Sigmoid colon (tissue), 7 donors: ENCODE measurements at places on chromosomes 12 and 14. TPM values are rescaled to one million over a fixed set of nuclear protein-coding genes. Genes with fewer than 3 reads are reported as not detected.

The SPIC gene
- not detected for total RNA-seq

DNA sequence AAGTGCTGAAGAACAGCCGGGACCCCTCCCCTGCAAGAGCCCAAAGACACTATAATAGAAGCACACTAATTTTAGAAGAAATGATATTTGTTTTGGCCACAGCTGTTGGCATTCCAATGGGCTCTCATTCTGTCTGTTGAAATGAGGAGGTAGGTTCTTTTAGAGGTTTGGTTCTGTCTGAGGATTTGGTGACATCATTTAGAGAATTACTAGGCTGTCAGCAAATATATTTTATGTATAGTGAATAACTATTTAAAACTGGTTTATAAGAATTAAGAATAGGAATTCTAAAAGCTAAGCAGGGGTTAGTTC, 200.7 kb upstream of the SLC38A2 start:
- no peak for DNase-seq

DNA sequence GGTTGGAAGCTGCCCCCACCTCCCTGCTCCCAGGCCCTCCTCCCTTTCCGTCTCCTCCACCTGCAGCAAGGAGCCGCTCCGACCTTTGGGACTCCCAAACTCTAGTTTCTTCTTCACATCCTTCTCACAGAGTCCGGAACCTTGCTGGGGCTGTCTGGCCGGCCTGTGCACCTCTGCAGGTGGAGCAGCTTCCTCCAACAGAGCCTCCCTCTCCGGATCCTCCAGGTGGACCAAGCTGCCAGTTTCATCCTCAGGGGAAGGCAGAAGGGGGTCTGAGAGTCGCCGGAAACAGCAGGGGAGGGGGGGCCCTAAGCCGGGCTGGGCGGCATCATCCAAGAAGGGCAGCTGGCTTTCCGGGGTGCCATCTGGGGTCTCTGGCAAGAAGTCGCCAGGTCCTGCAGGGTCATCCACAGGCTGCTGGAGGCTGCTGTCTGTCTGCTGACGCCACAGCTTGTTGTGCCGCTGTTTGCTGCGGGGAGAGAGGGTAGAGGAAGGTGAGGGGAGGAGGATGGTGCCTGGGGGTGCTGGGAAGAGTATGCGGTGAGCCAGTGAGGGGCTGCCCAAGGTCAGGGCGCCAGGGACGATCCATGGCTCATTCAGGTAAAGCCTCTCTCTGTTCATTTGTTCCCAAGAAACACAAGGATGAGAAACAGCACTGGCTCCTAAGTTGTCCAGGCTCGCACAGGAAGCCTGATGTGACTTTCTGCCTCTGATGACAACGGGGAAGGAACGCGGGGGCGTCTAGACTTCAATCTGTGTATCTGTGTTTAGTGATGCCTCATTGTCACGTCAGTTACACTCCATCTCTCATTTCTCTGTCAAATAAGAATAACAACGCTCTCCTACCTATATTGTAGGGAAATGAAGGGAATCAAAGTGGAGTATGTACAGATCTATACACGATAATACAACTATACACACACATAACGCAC, 61.3 kb upstream of the CORO1C start:
- DNase-seq: peak; percentile 66

DNA sequence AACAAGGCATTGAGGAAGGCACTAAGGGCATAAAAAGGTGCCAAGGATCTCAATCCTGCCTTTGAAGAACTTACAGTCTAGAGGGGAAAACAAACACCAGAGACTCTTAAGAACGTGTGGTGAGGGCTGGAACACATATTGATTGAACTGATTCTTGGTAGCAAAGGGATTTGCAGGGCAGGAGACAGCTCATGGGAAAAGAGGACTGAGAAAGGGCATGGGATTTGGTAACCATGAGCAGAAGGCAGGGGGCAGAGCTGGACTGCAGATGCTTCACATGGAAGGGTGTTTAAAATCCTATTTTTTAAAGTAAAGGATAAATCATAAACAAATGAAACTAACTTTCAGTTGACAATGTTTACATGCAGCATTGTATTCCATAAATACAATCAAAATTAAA, 203.1 kb downstream of the ITPR2 start:
- DNase-seq: no peak

DNA sequence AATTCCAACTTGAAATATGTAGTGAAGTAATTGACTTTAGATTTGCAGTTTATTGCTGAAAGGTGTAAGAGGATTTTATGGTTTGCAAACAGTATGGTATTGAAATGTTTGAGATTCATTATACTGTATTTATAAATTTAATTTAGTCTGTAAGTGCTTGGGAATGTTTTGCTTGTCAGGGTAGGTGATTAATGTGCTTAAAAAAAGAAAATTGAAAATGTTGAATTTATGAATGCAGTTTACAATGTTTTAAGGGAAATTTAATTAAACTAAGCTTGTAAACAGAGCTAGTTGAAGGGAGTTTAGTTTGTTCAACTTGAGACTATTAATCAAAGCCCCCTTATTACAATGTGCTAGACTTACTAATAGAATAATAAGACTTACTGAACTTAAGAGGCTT, 18.0 kb upstream of the CRY1 start:
- DNase-seq: no peak

GRCh38 chr14:33569821-33570687, 380.8 kb downstream of the EGLN3 start:
- no peak for DNase-seq

GRCh38 chr12:182381-182892, 31.5 kb downstream of the SLC6A12 start:
- DNase-seq: no peak

DNA sequence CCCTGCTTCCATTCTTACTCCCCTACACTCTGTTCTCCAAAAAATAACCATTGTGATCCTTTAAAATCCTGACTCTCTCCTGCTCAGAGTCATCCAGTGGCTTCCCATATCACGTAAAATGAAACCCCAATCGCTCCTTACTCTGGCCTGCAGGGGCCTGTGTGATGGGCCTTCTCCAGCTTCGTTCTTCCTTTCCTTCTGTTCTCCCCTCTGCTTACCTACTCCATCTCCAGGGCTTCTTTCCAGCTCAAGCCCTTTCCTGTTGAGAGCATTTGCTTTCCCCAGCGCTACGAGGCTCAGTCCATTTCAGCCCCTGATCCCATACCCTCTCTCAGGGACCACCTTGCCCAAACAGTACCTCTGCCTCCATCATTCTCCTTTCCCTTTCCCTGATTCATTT, 144.4 kb upstream of the ARHGAP5 start:
- no peak for DNase-seq

DNA sequence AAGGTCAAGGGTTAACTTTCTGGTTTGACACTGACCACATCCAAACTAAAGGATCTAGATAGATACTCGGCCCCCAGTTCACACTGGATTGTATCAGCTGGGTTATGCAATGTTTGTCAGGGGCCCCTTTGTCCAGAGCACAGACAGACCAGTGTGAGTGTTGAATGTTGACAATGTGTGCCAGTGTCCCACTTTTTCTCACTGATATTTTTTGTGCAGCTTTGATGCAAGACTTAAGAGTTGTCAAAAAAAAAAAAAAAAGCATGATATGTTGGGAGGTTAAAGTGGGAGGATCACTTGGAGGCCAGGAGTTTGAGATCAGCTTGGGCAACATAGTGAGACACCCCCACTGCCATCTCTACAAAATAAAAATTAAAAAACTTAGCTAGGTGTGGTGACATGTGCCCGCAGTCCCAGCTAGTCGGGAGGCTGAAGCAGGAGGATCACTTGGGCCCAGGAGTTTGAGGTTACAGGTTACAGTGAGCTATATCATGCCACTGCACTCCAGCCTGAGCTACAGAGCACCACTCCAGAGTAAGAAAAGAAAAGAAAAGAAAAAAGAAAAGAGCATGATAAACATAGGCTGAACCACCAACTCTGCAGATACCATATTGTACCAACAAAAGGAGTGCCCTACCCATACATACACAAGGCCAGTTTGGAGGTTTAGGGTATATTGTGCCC, 97.5 kb downstream of the LGR5 start:
- no peak for DNase-seq

The SLC16A7 gene
- total RNA-seq: 38.8 TPM

DNA sequence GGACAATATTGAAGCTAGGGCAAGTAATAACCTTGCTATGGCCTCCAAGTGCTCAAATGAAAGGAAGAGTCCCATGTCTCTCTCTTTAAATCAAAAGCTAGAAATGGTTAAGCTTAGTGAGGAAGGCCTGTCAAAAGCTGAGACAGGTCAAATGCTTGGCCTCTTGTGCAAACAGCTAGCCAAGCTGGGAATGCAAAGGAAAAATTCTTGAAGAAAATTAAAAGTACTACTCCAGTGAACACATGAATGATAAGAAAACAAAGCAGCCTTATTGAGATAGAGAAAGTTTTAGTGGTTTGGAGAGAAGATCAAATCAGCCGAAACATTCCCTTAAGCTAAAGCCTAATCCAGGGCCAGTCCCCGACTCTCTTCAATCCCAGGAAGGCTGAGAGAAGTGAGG, 84.1 kb upstream of the PLEKHA5 start:
- no peak for DNase-seq

DNA sequence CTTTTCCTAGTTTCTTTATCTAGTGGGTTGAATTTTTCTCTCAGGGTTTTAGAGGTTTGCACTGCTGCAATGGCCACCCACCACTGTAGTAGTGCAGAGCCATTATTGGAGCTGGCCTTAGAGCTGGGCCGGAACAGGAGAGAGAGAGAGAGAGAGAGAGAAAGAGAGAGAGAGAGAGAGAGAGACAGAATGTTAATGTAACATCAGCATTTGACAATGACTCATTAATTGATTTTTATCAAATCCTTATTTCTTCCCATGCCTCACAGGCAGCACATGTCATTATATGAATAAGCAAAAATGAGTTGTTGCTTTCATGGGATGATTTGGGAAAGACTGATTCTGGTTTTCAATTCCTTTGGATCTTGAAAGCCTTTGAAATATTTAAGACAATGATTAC, 76.3 kb upstream of the PPP4R3A start:
- no peak for DNase-seq

GRCh38 chr12:89087149-89087825, 265.0 kb downstream of the DUSP6 start:
- no peak for DNase-seq

GRCh38 chr12:68109444-68110217, 49.9 kb downstream of the IFNG start:
- no peak for DNase-seq

The CGRRF1 gene
- total RNA-seq: 16.8 TPM

DNA sequence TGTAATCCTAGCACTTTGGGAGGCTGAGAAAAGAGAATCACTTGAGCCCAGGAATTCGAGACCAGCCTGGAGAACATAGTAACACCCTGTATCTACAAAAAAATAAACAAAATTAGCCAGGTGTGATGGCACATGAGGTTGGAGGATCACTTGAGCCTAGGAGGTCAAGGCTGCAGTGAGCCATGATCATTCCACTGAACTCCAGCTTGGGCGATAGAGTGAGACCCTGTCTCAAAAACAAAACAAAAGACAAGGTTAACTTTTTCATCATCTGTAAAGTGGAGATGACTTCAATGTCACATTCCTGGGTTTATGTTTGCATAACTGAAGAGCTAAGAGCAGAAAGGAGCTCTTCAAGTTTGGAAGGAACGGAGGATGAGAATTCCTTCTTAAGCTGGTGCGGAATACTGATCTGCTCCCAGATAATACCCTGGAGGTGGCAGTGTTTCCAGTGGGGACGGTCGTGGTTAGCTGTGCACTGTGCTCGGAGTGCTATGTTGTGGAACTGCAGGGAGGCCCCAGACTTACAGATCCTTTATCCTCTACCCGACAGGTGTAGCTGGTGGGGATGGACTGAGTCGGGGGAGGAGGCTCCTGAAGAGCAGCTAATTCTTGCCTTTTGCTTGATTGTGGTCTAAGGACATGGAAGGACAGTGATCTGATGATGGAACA, 22.5 kb upstream of the BICD1 start:
- no peak for DNase-seq

- DNase-seq: no peak
Measured at GRCh38 chr12:50825372-50825838, 17.3 kb upstream of the TMPRSS12 start.

- DNase-seq: no peak
Measured at GRCh38 chr14:101920271-101920670, 44.1 kb upstream of the DYNC1H1 start.

GRCh38 chr14:55756557-55756956, 176.6 kb downstream of the KTN1 start:
- DNase-seq: no peak

The GTF2A1 gene
- total RNA-seq: 21.6 TPM

The RARG gene
- total RNA-seq: 16.5 TPM

GRCh38 chr12:49233842-49234526, 30.9 kb upstream of the TUBA1C start:
- DNase-seq: peak; percentile 79

- peak; percentile 95 for DNase-seq
Measured at GRCh38 chr12:122062832-122063693, 15.5 kb upstream of the MLXIP start.

DNA sequence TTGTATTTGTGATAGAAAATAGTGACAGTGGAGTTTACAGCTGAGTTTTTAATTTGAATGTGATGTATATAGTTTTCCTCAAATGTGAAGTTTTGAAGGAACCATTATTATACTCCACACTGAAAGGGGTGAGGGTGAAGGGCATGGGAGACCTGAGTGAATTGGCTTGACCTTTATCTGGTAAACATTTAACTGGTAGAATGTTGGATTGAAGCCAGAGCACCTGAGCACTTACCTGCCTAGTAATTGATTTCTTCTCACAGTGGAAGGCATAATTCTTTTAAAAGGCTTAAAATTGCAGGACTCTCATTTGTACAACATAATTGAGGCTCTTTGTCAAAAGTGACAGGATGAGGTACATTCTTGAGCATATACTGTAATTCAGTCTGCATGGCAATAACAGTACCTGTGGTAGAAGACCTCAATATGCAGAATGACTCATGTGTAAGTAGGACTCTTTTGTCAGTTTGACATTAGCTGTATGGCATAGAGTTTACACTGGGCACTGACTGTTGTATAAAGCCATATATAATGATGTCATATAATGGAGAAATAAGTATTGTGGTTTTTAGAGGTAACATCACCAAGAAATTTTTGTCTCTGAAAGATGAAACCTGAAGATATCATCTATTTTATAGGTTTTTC, 309.6 kb downstream of the TMTC2 start:
- DNase-seq: no peak

GRCh38 chr14:96264853-96265252, 8.8 kb downstream of the BDKRB1 start:
- DNase-seq: peak; percentile 45

DNA sequence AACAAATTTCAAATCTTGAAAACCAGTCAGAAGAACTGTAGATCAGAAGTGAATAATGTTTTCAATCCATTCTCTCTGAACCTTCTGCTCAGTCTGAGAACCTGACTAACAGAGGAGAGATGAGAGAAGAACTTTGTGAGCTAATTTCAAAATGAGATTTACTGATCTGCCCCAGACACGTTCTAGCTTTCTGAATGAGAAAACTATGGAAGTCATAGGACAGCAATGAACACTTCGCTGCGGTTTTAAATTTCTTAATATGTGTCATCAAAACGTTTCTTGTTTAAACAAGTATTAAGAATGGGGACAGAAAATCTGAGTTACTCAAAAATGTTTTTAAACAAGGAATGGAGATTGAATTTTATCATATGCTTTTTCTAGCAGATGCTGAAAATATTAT, 66.6 kb upstream of the FAR2 start:
- DNase-seq: no peak

The GALNT9 gene
- total RNA-seq: 0.28 TPM

GRCh38 chr12:99287136-99287535, 360.4 kb upstream of the GARIN6 start:
- no peak for DNase-seq

- DNase-seq: no peak
Measured at GRCh38 chr12:75714462-75715322, 203.3 kb upstream of the KRR1 start.

The FAM186B gene
- total RNA-seq: not detected

The CLEC4D gene
- total RNA-seq: 0.16 TPM

The TMEM260 gene
- total RNA-seq: 11.8 TPM
